DMS153 (cell line): ENCODE measurements at places on chromosomes 7 and 10.

DNA sequence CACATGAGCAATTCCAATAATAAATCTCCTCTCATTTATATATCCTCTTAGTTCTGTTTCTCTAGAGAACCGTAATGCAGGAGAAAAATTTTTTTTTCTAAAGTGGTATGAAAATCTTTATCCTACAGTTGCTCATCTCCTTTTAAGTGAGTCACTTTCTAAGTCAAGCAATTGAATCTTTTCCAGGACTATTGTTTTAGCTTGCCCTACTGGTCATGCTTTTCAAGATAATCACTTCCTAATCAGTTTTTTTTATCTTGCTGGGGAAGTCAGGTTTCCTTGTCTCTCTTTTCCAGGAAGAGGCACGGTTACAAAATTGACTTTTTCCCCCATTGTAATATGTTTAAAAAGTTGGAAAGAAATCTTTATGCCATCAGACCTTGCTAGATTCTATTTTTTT, 44.0 kb downstream of the INPP5F start:
- no peak for DNase-seq

- no peak for DNase-seq
Observed at GRCh38 chr7:70439651-70440050, 692.3 kb upstream of the GALNT17 start.

DNA sequence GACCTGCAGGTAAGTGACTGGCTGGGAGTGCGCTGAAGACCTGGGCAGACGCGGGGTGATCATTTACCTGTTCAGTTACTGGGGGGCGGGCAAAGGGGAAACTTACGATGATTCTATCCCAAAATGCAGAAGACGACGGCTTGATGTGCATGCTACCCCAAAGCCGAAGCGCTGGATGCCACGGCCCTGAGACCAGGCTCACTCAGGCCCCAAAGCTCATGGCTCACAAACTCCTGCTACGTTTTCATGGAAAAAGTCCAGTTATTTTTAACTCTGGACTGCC, 200.6 kb downstream of the DIP2C start:
- DNase-seq: no peak

- peak; percentile 8 for DNase-seq
Observed at GRCh38 chr10:58348571-58349033, 13.8 kb downstream of the UBE2D1 start.

- DNase-seq: peak; percentile 65
Observed at GRCh38 chr10:2920637-2921036, 146.7 kb upstream of the PFKP start.

DNA sequence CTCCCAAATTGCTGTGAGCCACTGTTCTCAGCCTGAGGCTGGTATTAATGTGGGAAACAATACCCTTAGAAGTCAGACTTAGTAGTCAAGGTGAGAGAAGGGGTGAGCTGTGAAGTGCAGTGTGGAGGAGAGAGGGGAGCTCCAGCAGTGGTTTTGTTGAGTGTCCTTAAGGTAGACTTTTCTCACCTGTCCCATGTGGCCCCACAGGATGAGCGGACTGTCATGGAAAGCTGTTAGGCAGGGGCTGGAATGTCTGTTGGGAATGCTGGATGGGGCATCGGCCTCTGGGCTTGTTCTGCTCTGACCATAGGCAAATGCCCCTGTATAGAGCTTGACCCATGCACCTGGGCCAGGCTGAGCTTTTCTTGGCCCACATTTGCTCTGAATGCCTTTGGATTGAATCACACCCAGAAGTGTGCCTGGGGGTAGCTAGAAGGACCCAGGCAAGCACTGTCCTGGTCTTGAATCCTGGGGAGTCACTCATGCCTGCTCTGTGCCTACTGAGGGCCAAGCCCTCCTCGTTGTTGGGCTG, 36.3 kb upstream of the SH2D4B start:
- DNase-seq: no peak
